ENCODE measurements at places on chromosomes 3 and 15.
A peak's percentile ranks its signal among the peaks of the same experiment; 100 is the strongest.

GRCh38 chr15:72033285-72033684 lies 84.7 kb downstream of the MYO9A start:
- DNase-seq = no peak

GRCh38 chr3:57961828-57962447 lies 46.3 kb upstream of the FLNB start:
- no peak for DNase-seq

- DNase-seq = no peak
Measured at GRCh38 chr3:25259871-25260270, 168.2 kb upstream of the RARB start.

DNA sequence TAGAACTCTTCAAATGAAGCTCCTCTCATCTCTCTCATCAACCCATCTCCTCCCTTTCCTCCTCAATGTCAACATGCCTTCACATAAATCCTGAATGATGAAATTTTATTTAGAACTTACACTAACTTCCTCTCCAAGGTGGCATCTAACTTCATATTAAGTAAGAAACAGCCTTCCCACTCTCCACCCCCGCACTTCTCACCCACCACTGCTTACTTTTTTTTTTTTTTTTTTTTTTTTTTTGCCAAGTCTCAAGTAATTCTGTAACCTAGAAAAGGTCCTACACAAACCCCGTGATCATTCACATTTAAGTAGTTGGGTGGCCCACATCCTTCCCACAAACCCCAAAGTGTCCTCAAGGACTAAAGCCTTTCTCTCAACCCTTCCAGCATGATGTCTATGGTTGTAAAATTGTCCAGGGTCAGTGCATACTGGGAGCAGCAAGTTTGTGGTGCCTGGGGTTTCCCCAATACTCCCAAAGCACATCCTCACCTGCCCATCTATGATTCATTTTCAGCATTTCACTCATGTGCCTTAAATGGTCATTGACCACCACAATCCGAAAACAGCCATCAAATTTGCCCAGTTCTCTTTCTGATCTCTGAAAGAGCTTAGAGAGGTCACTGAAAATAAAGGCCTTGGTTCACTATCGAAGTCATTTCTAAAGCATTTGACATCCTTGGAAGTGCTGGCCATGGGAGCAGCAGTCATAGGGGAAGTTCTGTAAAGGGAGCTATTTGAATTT lies 47.2 kb downstream of the CD86 start:
- DNase-seq = no peak

DNA sequence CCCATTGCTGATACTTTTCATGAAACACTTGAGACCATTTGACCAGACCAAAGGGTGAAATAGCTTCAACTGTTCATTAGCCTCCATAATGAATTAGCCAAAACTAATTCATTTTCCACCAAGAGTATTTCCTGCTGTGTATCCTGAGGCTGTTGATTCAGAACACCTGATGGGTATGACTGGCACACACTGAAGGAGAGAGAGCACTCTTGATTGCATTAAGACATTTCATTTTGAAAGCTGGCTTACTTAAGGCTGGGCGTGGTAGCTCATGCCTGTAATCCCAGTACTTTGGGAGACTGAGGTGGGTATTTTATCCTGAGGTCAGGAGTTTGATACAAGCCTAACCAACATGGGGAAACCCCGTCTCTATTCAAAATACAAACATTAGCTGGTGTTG lies 175.6 kb downstream of the AGBL1 start:
- DNase-seq = no peak

GRCh38 chr15:68383161-68384074 lies 48.5 kb downstream of the ITGA11 start:
- DNase-seq = no peak

DNA sequence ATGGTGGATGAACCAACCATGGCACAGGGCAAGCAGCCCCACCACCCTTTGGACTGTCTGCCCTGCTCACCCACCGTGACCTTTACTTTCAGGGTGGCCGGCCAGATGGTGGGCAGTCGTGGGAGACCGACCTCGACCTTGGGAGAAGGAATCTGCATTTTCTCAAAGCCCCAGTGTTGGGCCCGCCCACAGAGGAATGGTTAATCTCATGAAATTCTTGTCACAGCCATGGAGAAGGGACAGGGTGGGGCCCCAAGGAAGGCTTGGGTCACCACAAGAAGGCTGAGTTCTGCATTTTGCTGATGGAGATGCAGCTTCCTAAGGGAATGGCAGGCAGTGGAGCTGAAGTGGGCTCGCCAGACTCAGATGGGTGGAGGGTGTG lies 2.9 kb downstream of the PLXND1 start:
- DNase-seq = no peak

DNA sequence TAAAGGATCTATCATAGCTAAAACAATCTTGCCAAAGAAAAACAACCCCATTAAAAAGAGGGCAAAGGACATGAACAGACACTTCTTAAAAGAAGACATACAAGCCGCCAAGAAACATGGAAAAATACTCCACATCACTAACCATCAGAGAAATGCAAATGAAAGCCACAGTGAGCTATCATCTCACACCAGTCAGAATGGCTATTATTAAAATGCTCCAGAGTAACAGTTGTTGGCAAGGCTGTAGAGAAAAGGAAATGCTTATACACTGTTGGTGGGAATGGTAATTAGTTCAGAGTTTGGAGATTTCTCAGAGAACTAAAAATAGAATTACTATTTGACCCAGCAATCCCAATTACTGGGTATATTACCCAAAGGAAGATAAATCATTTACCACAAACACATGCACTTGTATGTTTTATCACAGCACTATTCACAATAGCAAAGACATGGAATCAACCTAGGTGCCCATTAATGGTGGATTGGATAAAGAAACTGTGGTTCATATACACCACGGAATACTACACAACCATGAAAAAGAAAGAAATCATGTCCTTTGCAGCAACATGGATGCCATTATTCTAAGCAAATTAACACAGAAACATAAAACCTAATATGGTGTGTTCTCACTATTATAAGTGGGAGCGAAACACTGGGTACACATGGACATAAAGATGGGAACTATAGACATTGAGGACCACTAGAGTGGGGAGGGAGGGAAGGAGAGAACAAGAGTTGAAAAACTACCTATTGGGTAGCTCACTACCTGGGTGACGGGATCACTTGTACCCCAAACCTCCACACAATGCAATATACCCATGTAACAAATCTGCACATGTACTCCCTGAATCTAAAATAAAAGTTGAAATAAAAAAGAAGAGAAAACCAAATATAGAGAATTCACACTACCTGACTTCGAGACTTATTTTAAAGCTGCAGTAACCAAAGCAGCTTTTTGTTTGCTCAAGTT lies 32.6 kb downstream of the ITGA11 start:
- DNase-seq = no peak

- DNase-seq = no peak
Measured at GRCh38 chr3:87398168-87398801, 121.9 kb upstream of the POU1F1 start.

DNA sequence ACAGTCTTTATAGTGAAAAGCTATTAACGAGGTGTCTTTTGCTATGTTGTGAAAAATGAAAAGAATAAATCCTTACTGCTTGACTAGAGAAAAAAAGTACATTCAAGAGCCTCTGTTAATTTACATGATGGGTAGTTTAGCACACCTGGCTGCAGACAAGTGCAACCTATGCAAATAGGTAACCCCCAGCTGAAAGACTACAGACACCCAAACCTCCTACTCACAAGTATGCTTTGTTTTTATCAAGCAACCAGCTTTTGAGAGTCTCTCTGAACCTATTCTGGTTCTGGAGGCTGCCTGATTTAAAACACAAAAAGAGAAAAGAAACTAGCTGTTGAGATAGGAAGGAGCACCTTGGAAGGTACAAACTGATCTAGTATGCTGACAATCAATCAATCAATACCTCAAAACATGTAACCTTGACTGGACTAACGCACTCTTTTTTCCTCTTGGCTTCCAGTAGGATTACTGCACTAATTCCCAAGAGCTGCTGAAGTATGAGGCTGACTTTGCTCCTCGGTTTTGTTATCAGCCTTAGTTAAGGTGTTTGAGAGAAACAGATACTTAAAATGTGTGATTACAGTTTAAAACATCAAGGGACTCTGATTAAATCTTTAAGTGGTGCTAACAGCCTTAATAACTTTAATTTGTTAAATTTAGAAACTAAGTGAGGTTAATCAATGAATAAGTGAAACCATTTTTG lies 63.6 kb downstream of the OSBPL10 start:
- no peak for DNase-seq

DNA sequence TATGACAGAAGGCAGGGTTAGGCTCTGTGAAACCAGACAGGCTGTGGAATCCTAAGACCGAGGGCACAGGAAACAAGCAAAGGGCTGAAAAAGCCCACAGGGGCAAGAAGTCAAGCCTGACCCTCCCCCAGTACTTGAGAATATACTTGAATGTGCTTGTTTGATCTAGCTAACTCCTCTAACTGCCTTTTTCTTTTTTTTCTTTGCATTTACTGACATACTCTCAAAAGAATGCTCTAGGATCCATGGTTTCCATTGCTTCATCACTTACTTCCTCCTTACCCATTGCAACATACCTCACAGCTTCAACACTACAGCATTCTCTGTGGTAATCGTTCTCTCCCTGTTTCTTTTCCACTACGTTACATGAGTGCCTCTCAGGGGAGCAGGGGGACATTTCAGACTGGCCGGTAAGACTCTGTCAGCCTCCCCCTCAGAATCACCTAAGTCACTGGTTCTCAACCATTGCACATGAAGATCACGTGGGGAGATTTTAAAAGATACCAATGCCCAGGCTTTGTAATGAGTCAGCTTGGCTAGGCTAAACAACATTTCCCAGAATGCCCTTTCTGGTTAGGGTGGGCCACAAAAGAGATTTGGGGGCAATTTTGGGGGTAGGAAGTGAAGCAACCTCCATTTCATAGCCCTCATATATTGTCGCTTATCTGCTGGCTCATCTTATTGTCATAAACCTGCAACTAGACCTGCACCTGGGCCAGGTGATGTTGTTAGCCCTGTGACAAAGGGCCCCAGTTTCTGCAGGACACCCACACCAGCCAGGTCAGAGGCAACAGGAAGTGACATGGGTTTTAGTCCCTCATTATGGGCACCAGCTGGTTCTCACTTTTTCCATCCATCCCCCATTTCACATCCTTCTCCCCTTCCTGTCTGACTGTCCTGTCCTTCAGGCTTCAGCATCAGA lies 24.6 kb upstream of the RSL24D1 start:
- peak; percentile 8 for DNase-seq

- no peak for DNase-seq
Measured at GRCh38 chr3:156576651-156577348, 21.9 kb upstream of the SSR3 start.

- DNase-seq = no peak
Measured at GRCh38 chr3:4732925-4733324, 239.8 kb downstream of the ITPR1 start.

GRCh38 chr3:58519668-58520402 lies 17.2 kb downstream of the ACOX2 start:
- no peak for DNase-seq

DNA sequence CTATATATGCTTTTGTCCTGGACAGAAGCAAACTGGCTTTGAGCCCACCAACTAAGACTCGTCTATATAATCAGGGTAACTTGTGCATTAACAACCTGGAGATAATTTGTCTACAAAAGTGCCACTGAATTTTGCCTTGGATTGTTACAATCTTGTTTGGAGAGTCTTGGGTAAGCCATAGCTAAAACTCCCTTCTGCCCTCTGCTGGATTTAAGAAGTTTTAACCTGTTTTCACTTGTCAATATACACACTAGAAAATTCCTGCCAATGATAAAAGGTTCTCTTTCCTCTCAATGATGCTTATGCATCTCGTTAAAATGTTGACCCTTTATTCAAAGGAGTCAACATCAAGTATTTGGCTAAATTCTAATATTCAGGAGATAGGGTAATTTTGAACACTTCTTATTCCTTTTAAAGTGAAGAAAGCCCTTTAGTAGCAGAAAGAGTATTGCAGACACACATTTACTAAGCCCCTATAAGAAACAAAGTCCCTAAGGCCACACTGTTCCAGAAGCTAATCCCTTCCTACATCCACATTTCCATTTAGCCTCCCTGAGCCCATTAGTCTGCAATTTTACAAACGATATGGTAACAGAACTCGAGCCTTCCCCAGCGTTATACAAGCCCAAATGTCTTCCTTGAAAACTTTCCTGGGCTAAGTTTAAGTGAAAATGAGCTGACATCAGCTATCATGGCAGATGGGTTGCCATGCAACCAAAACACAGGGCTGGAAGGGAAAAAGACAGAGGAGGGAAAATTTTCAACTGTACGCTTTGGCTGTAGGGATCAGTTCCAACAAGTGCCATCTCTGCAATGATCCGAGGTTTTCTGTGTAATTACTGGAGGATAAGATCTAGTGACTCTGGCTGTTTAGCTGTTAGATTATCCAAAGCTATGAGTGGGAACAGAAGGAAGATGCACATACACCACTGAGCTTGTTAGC lies 75.9 kb upstream of the FGF12 start:
- DNase-seq = no peak

DNA sequence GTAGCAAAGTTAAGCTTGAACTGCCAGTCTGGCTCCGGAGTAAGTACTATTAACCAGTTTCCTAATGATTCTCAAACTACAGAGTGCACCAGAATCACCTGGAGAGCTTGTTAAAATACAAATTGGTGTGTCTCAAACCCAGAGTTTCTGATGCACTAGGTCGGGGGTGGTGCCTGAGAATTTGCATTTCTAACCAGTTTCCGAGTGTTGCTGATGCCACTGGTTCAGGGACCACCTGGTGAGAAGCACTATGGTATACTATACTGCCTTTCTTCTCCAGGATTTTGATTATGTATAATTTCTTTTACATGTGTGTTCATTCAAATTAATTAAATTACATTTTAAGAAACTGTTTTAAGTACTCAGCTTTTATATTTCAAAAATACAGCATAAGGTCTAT lies 48.8 kb upstream of the PLSCR5 start:
- no peak for DNase-seq

DNA sequence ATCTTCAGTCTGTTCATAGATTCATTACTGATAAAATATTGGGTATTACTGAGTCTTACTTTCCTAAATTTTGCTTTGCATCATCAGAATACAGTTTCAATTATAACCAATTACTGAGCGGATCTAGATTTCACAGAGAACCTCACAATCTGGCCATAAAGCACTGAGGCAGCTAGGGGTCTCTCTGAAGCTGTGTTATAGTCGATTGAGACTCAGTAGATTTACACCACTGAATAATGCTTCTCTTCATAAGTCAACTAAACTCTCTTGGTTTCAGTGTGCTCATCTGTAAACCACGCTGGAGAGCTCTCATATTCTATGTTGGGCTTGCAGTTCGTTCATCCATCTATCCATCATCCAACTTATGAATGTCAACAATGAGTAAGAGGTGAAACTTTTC lies 180.6 kb downstream of the GREM1 start:
- DNase-seq = no peak

DNA sequence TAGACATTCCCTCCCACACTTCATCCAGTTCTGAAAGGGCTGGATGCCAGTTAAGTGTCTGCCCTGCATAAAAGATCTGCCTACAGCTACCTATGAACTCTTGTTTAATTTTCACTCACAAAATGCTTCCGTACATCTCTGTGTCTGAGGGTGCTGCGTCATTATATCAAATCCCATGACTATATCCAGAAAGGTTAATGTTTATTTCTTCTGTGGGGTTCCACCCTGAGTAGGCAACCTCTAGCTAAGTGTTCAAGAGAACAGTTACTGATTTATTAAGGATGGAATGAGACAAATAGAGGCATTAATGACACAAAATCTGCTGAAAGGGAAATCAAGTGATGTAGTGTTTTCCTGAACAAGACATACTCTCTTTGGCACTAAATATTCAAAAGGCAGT lies 220.2 kb downstream of the MTHFS start:
- no peak for DNase-seq

Data from activated T-helper 1 cell treated with anti-CD3 and anti-CD28 coated beads, Interleukin-2, amount 50 U/mL, for 16 hours (primary cell).